Dorsolateral prefrontal cortex (tissue), 122 donors: ENCODE measurements at places on chromosomes 1 and 21.

DNA sequence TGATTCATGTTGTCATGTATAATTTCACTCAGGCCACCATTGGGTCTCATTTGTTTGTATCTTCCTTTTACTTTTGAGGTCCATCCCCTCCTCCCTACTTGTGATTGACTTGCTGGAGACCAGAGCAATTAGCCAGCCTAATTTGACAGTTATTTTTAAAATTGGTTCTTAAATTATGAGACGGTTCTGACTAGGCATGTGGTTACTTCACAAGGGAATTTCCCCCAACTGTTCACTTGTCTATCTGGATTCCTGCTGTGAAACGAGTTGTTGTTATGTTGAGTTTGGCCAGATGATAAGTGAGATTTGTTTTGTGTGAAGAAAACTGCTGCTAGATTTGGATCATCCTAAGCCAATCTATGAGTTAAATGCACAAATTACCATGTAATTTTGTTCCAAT is 359.1 kb downstream of the BARHL2 start:
- no peak for DNase-seq

DNA sequence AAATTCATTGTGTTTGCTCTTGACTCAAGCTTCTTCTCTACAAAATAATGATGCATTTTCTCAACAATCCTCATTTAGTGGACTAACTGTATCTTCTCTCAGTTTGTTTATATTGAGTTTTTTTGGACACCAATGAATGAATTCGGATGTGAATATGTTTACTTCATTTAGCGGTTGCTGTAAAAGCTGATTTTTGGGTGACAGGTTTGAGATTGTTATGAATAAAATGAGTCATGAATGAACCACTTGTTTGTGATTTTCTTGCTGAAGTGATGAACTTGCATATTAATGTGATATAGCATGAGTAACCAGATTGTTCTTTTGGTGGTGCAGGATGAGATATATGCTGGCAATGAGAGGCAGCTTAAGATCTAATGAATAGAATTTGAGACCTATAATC is 3.1 kb downstream of the DNM3 start:
- no peak for DNase-seq

DNA sequence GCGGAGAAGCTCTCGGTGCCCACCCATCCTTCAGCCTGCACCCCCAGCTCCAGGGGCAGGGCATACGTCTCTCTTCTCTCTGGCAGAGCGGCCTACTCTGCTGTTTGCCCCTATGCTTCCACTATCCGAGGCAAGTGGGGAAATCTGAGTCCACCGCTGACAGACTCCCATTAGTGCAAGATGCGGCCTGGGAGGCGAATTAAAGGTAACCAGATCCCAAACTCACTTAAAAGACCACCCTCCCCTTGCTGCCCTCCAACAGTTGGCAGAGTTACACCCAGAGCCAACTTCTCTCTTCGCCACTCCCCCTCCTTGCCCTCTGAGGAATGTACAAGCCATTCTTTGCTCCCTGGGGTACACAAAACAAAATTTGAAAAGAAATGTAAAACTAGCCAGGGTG is 6.4 kb downstream of the FOXD3 start:
- no peak for DNase-seq

DNA sequence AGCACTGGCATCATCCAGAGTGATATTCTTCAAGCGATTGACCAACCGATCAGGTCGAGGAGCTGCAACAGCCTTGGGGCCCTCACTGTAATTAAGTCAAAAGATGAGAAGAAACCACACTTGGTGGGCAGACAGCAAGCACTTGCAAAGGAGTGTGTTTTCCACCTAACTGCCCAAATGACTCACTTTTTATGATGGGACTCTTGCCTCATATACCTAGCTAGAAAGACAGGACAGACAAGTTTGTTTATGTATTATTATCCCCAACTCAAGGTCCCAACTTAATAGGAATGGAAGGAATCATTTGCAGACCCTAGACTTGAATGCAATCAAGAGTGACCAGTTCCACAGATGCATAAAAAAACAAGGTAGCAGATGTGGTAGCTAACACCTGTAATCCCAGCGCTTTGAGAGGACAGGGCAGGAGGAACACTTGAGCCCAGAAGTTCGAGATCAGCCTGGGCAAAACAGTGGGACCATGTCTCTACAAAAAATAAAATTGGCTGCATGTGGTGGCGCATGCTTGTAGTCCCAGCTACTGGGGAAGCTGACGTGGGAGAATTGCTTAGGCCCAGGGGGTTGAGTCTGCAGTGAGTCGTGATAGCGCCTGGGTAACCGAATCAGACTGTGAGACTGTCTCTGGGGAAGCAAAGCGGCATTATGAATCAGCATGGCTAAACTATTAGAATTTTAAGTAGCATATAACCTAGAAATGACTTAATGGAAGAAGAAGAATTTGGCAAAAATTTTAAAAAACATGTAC is 2.3 kb upstream of the NRAS start:
- no peak for DNase-seq

GRCh38 chr1:24699628-24700027 is 45.6 kb upstream of the CLIC4 start:
- no peak for DNase-seq

- no peak for DNase-seq
Observed at GRCh38 chr1:47914218-47914938, 82.8 kb downstream of the TRABD2B start.

DNA sequence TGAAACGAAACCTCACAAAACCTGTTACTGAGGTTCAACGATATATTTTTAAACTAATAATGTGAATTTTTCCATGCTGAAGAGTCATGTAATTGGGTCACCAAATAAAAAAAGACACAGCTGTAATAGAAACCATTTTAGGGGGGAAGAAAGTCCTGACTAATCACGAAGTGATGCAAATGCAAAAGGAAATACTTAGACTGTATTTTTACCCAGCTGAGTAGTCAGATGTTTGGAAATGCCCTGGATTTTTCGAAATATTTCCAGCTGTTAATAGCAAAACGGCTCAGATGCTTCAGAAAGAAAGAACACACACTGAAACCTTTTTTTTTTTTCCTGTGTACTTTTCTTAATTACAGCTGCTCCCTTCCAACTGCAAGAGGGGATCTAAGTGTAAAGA is 210.3 kb downstream of the SETD4 start:
- DNase-seq = no peak

DNA sequence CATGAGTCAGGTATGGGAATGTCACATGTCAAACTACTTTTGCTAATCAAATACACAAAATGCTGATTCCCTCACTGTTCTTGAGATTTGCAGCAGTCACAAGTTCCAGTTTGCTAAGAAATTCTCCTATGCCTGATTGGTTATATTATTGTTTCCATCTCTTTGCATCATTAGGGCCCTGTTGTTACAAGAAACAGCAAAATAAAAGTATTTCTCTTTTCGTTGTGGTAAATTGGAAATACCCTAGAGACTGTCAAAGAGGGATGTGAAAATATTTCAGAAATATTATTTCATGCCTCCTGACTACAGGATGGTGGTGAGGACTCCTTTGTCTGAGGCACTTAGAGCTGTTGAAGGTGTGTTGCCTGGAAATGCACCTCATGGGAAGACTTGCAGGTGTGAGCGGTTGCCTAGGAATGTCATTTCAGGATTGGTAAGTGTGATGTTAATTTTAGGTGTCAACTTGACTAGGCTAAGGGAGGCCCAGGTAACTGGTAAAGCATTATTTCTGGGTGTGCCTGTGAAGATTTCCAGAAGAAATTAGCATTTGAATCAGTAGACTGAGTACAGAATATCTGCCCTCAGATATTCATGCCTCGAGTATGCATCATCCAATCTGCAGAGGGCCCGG is 117.4 kb downstream of the ROR1 start:
- no peak for DNase-seq

GRCh38 chr1:155694167-155694566 is 5.3 kb downstream of the DAP3 start:
- no peak for DNase-seq

- no peak for DNase-seq
Observed at GRCh38 chr1:61447968-61448430, 276.9 kb downstream of the TM2D1 start.

DNA sequence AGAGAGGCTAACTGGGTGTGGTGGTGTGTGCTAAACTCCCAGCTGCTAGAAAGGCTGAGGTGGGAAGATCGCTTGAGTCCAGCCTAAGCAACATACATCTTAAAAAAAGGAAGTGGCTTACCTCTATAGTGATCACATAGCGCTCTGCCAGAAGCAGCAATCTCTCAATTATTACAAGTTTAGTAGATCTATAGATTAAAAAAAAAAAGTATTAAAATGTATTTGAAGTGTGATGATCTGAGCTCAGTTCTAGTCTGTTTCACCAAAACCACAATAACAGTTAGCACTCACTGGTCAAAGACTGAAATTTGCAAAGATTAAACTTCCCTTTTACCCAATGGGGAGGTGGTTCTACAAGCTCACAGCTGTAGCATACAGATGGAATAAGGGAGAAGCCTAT is 76.3 kb downstream of the USP24 start:
- no peak for DNase-seq

DNA sequence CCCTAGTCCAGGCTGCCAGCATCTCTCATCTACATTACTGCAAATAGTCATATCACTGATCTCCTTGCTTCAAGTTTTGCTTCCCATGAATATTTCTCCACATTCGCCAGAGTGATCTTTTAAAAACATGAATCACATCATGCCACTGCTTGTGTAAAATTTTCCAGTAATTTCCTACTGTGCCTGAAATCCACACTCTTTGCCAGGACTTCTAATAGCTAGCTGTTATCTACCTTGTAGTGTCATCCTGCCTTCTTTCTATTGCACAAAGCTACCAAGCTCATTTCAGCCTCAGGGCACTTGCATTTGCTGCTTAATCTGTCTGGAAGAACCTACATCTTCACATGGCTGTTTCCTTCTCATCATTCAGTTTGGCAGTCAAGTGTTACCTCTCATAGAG is 33.9 kb upstream of the ZNF362 start:
- DNase-seq = no peak

GRCh38 chr1:56376188-56376984 is 203.0 kb downstream of the PLPP3 start:
- no peak for DNase-seq

GRCh38 chr1:181091309-181092040 is 3.0 kb downstream of the IER5 start:
- no peak for DNase-seq
